NCI-H2171 (cell line): ENCODE measurements at places on chromosomes 7 and 10.

DNA sequence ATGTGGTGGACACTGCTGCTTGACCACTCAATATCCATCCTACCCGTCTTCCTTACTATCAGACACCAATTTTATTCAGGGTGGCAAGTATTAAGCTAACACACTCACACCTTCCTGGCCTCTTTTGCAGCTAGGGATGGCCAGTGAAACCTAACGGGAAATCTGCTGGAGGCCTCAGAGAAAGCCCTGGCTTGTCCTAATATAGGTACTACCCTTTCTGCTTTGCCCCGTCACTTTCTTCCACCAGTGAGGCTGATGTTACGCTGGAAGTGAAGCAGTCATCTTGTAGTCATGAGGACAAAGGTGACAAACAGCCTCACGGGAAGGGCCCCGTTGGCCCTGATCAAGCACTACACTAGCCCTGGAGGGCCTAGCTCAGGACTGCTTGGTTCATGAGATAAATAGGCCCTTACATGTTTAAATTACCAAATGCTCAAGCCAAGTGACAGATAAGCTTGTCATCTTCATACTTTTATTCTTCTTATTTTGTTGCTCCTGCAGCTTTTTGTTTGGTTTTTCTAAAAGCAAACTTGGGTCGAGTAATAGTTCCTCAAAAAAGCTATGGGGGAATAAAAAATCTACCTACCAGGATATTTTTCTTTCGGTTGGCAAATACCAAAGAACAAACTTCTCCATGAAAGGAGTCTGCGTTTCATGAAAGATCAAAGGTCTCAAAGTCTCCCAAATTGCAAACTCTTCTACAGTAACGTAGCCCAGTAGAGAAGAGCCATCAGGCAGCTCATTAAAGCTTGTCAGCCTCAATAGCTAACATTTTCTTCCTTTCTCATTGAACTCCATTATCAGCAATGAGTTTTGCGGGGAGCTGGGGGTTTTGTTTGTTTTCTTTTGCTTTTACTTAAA lies 17.5 kb downstream of the CREB3L2 start:
- DNase-seq = no peak

DNA sequence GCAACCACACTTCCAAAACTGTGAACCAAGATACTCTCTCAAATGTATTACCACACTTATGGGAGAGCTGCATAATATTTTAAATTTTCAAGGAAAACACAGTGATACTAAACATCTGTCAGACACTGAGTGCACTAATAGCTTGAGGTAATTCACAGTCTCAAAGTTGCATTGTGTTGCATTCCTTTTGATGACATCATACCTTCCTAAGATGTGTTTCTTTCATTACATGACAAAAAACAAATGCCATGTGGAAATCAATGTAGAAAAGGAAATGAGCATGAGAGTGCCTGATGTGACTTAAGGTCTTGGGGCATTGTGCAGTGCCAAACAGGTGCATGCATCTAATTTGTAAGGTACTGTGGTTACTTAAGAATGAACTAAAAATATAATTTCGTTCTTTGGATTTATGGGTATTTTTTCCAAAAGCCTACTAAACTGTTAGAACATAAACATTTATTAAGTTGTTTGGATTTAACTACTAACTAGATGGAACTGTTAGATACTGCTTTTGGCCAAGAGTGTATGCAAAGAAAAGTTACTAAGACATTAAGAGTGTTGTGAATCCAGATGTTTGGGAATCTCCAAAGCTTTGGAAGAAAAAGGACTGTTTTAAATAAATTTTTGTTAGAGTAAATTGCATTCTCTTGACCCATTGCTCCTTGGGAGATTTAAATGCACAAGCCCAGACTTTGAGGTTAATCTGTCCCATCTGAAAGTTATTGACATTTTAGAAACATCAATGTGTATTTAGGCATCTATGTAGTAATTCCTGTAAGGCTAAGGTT lies 496.2 kb upstream of the SEMA3D start:
- DNase-seq = no peak

DNA sequence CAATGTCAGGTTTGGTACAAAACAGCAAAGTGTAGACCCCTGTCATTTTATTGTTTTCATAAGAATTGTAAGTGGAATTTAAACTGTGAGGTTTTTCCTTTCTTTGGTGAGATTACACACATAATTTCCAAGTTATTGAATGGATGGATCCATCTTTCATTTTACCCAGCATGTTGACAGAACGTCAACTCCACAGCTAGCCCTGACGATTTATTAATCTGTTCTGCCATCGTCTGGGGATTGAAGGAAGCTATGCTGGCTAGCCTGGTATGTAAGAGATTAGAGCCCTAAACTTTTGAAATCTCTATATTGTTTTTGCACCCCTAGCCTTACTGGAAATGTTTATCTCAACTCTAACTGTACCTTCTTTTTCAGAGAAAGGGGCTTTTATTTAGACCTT lies 8.6 kb downstream of the WNT16 start:
- DNase-seq = no peak

GRCh38 chr7:39745320-39745719 lies 121.9 kb downstream of the RALA start:
- DNase-seq = no peak

- DNase-seq = no peak
Measured at GRCh38 chr7:27842851-27843250, 102.9 kb downstream of the TAX1BP1 start.

DNA sequence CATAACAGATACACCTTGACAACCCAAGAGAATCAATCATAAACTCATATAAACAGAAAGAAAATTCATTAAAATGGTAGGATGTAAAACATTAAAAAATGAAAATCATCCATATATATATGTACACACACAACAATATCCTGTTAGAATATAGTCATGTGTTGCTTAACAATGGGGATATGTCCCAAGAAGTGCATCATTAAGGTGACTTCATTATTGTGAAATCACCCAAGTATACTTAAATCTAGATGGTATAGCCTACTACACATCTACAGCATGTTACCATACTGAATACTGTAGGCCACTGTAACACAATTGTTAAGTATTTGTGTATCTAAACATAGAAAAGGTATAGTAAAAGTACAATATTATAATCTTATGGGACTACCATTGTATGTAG lies 115.8 kb upstream of the TMEM168 start:
- no peak for DNase-seq

- no peak for DNase-seq
Measured at GRCh38 chr7:36155811-36156361, 2.8 kb downstream of the EEPD1 start.

DNA sequence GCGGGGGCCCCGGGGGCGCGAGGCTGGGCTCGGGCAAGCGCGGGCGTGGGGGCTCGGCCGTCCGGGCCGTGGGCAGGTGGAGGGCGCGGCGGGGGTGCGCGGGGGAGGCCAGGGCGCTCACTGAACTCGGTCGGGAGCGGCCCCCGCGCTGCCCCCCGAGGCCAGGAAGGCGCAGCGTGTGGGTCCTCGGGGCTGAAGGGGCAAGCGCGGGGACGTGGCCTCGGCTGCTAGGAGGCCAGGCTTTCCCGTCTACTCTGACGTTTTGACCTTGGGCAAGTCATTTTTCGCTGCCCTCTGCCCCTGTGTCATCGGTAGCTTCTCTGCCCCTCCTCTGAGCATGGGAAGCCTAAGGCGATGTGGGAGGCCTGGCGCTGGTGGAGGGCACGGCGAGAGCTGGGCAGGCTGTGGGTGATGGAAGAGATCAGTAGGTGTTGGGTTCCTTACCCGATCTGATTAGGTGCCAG lies 441 bp downstream of the FBH1 start:
- DNase-seq = no peak

GRCh38 chr10:116891208-116891607 lies 41.9 kb downstream of the ENO4 start:
- peak; percentile 59 for DNase-seq

- DNase-seq = no peak
Measured at GRCh38 chr7:133320891-133321290, 68.0 kb downstream of the EXOC4 start.

DNA sequence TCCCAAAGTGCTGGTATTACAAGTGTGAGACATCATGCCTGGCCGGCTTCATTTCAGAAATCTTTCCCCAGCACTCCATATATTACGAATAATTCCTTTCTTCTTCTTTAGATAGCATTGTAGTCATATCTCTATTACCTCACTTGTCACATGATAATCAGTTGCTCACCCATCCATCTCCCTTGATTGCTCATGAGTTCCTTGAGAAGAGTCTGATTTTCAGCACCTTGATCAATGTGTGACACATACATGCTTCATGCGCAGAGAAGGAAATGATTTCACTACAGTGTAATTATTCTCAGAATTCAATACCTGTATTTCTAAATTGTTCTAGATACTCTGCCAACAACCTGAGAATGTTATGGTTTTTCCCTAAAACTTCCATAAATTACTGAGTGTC lies 26.7 kb upstream of the GGCT start:
- DNase-seq = no peak

GRCh38 chr7:55185941-55186609 lies 167.3 kb downstream of the EGFR start:
- no peak for DNase-seq

DNA sequence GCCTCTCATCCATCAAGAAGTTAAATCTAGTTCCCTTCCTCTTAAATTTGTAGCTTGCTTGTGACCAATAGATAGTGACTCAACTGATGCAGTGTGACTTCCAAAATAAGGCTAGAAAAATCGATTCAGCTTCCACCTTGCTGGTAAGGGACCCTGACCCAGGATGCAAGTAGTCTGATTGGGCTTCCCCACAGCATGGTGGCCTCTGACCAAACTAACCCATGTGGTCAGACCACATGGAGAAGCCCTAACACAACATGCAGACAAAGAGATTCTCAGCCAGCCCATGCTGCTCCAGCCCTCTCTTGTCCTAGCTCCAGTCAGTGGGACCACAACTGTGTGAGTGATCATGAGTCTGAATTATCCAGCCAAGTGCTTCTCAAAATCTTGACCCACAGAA lies 710.8 kb downstream of the MAGI2 start:
- no peak for DNase-seq

DNA sequence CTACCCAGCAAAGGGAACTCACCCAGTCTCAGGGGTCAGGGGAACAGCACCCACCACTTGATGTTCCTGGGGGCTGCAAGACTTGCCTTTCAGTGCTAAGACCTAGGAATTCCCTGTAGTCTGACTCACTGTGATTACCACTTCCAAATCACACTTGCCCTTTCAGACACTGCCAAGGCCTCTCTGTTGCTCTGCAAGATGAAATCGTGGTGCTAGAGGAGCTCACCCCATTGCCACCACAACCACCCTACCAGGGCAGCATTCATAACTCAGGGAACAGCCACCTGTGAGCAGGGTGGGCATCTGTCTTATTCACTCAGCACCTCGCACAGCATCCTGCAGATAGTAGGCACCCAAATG lies 36.5 kb downstream of the XPNPEP1 start:
- no peak for DNase-seq

DNA sequence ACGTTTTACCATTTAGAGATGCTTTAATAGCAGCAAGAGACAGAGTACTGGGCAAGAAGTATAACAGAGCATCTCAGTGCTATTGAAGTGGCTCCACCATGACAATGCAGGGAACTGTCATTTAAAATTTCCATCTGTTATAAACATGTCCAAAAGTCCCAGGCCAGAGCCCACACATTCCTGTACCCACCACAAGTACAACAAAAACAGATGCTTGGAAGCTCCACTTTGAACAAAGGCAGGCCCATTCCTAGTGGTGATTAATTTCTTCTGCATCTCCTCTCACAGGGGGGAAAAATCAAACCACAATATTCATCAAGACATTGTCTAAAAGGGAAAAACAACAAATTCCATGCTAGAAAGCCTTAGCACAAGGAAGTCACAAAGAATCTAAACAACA lies 627.9 kb downstream of the PARD3 start:
- DNase-seq = no peak

DNA sequence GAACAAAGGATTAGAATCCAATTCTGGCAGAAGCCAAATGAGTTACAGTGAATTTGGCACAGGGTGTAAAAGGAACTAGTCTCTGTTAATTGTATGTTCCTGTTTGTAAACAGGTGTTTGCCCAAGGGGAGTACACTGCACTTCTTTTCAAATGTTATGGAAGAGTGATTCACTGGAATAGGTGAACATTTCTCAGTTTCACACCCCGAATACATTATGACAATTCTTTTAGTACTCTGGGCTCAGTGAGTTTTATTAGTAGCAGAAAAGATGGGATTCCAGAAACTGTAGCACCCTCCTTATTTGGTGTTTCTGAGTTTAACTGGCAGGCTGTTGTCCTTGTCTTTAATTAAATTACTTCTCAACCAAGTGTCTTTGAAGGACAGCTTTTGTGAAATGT lies 329.2 kb downstream of the BBS9 start:
- DNase-seq = no peak

GRCh38 chr10:86371691-86372090 lies 5.1 kb upstream of the GRID1 start:
- DNase-seq = no peak

DNA sequence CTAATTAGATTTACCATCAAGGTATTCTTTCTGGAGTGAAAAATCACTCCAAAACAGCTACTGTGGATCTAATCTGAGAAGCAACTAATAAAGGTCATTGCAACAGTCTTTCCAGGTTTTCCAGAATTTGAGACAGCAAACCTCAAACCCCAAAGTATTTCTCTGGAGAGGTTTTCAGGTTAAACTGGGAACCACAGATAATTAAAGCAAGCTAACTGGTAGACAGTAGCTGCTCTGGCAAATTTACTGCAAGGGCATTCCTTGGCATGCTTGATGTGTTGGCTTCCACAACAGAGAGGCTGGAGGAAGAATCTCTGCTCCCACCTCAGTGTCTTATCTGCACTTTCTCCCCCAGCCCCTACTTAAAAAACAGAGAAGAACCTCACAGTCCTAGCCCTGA lies 140.0 kb upstream of the NRBF2 start:
- DNase-seq = no peak

DNA sequence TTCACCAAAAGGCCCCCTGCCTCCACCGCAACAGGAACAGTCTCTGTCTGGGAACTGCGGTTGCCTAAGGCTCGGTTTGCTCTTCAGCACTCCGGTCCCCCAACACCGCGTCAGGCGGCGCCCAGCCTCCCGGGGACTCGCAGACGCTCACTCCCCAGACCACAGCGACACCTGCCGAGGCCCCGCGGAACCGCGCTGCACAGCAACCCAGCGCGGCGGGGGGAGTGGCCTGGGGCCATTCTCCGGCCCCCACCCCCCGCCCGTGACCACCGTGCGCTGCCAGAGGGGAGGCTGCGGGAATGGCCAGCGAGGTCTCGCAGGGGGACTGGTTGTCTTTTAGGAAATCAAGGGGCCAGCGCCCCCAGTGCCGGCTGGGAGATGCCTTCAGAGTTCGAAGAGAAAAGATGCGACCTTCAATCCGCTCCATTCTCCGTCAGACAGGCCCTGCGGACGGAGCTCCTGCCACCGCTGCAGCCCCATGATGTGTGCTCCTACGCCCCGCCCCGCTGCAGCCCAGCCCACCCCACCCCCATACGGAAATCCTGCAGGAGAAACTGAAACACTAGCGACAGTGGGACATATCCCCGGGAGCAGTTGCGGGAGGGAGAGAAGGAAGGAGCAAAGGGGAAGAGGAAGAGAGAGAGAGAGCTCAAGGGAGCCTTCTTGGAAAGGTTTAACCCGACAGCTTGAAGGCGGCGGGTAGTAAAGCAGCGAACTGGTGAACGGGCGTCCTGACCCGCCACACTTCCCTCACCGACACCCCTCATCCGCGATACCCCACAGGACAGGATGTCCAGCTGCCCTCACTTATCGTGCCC lies 137.4 kb upstream of the CDCA7L start:
- peak; percentile 28 for DNase-seq

GRCh38 chr10:86258941-86259340 lies 107.7 kb downstream of the GRID1 start:
- no peak for DNase-seq

GRCh38 chr10:66234872-66235271 lies 691.0 kb upstream of the LRRTM3 start:
- no peak for DNase-seq
